NCI-H748 treated with DMSO at 0.1 percent for 48 hours (cell line): ENCODE measurements at places on chromosomes 2 and 18.

- no peak for DNase-seq
These were observed 187.4 kb downstream of the LPIN1 start for GRCh38 chr2:11933854-11934253.

DNA sequence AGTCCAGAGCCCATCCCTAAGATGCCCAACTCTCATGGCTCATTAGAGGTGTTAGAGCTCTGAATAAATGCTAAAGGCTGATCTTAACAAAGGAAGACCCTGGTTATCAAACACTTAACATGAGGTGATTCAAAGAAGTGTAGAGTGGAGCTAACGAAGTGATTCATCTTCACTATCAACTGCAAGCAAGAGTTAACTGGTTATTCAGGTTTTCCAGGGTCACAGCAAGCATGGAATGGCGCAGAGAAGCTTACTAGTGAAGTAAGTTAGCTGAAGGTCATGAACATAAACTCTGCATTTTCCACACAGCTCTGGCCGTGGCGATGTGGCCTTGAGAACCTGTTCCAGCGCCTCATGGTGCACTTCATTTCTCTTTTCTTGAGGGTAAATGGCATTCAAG, 17.0 kb downstream of the RND3 start:
- DNase-seq: no peak

DNA sequence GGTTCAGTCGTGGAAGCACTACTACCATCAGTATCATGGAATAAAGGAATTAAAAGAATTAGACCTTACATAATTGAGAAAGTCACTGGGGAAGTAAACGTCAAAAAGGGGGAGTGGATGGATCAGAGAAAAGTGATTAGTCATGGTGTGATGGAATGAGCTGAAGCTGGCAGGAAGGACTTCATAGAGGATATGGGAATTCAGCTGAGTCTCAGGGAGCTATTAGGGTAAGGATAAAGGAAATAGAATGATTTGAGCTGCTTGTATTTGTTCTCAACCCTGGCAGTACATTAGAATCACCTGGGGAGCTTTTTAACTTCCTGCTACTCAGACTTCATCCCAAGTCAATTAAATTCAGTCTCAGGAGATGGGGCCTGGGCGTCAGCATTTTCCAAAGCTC, 53.4 kb upstream of the SETBP1 start:
- DNase-seq: no peak

DNA sequence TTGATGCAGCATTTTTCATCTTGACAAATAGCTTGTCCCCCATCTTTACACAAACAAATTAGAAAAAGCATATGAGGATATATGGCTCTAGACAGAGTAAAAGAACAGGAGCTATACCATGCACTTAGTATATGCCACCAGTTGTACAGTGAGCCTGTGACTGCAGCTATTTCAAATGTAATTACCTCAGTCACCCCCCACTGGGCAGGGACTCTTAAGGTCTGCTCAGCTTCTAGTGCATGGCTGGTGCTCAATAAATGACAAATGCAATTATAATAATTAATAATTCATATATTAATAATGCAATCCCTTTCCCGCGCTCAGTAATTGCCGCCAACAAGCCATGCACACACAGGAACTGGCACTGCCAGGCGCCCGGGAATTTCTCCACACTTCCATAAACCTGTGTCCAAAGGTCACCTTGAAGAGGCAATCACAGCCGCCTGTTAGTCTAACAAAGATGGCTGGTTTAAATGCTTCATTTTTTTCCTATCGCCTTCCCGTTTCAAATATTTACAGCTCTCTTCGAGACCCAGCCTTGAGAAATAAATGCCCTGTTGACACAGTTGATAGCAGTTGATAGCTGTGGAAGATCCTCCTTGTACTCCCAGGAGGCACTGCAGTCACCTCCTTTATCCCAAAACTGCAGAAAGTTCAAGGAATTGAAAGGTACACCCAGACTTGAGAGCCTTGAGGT, 156.6 kb downstream of the INO80D start:
- DNase-seq: peak; percentile 6

DNA sequence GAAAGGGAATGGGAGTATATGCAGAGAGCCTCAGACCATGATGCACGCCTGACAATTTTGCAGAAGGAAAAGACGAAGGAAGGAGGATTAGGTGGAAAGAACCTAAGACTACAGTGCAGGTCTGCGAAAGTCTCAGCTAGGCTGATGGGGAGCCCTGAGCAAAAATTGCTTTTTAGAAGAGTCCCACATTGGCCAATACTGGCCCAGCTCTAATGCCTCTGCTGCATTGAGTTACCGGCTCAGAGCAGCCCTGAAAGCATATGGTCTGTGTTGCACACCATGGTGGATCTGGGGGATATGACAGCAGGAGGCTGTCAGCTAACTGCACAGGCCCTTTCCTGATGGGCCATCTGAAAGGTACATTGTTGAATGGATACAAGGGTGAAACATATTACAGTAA, 48.3 kb upstream of the CAVIN2 start:
- no peak for DNase-seq

DNA sequence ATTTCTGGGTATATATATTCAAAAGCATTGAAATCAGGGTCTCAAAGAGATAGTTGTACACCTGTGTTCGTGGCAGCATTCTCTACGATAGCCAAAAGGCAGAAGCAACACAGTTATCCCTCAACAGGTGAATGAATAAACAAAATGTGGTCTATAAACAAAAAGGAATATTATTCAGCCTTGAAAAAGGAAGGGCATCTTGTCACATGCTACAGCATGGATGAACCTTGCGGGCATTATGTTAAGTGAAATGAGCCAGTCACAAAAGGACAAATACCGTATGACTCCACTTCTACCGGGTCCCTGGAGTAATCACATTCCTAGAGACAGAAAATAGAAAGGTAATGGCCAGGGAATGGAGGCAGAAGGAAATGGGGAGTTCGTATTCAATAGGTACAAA, 228.8 kb downstream of the SH3BP4 start:
- no peak for DNase-seq

DNA sequence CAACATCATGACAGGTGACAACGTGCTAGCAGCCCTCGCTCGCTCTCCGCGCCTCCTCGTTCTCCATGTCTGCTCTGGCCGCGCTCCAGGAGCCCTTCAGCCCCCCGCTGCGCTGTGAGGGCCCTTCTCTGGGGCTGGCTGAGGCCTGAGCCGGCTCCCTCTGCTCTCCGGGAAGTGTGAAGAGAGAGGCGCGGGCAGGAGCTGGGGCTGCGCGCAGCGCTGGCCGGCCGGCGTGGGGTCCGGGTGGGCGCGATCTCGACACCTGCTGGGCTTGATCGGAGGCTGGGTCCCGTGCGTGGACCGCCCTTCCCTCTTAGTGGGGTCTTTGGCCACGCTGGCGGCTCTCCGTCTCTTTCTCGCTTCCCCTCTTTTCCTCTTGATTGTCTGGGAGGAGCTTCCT, 195.5 kb downstream of the ANKRD30BL start:
- DNase-seq: no peak

- peak; percentile 53 for DNase-seq
These were observed 1.9 kb downstream of the SP5 start for GRCh38 chr2:170716851-170717598.

- no peak for DNase-seq
These were observed 86.4 kb downstream of the BIN1 start for GRCh38 chr2:127020536-127020935.

DNA sequence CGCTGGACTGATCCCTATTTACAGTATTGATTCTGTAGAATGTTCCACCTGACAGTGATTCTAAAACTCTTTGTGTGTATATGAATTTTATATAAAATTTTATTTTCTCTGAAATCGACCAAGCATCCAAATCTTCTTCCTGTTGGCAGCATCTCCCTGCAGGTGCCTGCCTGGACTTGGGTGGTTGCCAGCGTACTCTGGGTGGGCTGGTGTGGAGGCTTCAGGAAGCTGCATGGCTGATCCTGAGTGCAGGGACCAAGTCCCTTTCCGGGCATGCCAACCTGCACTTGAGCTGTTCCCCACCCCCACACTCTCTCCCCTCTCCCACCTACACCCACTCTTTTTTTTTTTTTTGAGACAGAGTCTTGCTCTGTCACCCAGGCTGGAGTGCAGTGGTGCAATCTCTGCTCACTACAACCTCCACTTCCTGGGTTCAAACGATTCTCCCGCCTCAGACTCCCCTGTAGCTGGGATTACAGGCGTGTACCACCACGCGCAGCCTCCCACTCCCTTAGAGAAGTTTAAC, 53.2 kb upstream of the ALKAL2 start:
- no peak for DNase-seq

- no peak for DNase-seq
These were observed 94.3 kb downstream of the IRS1 start for GRCh38 chr2:226705133-226705886.

DNA sequence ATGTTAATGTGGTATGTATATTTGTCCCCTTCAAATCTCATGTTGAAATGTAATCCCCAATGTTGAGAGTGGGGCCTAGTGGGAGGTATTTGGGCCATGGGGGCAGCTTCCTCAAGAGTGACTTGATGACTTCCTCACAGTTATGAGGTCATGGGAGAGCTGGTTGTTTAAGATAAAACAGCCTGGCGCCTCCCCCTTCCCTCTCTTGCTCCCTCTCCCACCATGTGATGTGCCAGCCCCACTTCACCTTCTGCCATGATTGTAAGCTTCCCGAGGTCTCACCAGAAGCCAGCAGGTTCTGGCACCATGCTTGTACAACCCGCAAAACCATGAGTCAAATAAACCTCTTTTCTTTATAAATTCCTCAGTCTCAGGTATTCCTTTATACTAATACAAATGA, 258.3 kb upstream of the POU3F3 start:
- no peak for DNase-seq

GRCh38 chr2:150846691-150847090, 359.2 kb upstream of the RND3 start:
- no peak for DNase-seq

DNA sequence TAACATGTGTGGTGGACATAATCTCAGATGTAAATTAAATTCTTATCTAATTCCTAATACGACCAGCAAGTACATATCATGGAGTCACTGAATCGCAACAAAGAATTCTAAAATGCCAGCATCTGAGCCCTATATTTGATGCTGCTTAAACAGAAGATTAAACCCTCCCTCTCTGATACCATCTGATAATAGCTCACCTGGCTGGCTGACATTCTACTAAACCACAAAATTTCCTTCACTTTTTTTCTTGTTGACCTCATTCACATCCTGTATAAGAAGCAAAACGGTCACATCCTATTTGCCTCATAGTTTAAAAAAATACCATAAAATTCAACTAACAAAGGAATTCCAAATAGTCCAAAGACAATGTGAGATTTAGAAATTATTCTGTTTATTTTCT, 371.6 kb upstream of the SLC8A1 start:
- DNase-seq: no peak
